ENCODE measurements at places on chromosomes 12 and 14. TPM values are rescaled to one million over a fixed set of nuclear protein-coding genes. Genes with fewer than 3 reads are reported as not detected.

The PTPRB gene
- total RNA-seq = 34.6 TPM

The SCAF11 gene
- total RNA-seq = 75.3 TPM

The ARHGAP9 gene
- total RNA-seq = 4.1 TPM

The LALBA gene
- not detected for total RNA-seq

The C12orf54 gene
- total RNA-seq = not detected

The TAS2R43 gene
- not detected for total RNA-seq

The PTPRR gene
- total RNA-seq = 0.19 TPM

The CLEC14A gene
- 28.8 TPM for total RNA-seq

DNA sequence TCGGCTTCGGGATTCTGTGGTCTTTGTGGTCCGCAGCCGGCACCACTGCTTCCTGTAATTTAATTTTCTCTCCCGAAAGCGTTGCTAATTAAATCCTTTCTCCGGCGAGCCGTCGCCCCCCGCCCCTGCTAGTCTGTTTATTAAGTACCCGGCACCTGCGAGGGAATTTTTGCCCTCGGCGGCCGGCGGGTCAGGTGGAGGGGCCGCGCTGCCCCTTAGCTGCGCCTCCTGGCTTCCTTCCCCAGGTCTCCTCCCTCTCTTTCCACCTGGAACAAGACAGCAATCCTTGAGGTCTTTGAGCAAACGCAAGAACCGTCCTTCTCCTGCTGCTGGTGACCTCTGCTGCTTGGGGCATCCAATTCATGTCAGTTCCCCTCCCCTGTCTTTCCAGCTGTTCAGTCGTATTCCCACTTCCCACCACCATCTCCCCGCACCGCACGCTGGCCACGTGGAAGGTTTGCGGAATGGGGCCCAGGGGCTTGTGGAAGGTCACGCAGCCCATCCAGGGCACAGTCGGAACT is 16.2 kb downstream of the ZDHHC22 start:
- no peak for DNase-seq

DNA sequence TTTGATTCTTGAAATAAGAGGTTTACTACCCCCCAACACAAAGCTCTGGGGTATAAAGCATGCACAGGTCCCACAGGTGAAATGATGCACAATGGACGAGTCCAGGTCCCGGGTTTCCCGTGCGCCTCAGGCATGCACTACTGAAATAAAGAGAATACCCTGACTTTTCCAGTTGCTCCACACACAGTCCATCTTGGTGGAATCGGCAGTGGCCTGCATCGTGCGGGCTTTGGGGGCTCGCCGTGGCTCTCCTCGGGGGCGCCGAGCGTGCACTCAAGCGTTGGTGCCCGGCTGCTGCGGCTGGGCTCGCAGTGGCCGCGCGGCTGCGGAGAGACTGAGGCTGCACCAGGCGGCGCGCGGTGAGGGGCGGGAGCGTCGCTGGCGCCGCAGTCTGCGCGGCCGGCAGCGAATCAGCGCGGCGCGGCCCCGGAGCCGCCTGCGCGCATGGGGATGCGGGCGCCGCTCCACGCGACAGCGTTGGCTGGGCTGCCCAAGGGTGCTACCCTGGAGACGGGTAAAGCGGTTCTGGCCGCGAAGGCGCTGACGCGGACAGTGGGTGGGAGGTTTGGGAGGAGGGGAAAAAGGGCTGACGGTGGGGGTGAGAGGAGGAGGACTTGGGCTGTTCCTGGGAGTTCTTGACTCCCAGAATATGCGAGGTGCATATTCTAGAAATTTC is 53.8 kb upstream of the CCDC175 start:
- no peak for DNase-seq

GRCh38 chr12:26473291-26473690 is 277.9 kb downstream of the SSPN start:
- no peak for DNase-seq

DNA sequence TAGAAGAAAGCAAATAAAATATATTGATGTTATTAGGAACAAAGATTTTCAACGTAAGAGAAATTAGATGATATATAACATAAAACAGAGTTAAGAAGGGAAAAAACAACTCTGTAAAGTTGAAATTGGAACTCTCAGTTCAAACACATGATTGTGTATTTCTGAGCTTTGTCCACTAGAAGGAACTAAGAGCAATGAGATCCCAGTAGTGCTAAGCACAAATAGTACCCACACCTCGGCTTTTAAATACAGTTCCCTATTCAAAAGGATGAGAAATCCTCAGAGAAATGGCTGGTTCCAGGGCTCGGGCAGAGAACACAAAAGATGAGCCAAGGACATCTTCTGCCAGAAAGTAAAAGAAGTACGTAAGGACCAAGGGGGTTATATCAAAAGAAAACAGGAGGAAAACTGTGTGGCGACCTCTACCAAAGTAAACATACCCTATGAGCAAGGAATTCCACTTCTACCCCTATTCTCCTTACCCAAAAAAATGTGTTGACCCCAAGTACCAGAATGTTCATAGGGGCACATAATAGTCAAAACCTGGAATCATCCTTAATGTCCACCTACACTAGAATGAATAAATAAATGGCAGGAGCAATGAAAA is 96.6 kb downstream of the SPTSSA start:
- DNase-seq = no peak

- DNase-seq = no peak
Measured at GRCh38 chr12:4472046-4472445, 26.4 kb upstream of the FGF6 start.

DNA sequence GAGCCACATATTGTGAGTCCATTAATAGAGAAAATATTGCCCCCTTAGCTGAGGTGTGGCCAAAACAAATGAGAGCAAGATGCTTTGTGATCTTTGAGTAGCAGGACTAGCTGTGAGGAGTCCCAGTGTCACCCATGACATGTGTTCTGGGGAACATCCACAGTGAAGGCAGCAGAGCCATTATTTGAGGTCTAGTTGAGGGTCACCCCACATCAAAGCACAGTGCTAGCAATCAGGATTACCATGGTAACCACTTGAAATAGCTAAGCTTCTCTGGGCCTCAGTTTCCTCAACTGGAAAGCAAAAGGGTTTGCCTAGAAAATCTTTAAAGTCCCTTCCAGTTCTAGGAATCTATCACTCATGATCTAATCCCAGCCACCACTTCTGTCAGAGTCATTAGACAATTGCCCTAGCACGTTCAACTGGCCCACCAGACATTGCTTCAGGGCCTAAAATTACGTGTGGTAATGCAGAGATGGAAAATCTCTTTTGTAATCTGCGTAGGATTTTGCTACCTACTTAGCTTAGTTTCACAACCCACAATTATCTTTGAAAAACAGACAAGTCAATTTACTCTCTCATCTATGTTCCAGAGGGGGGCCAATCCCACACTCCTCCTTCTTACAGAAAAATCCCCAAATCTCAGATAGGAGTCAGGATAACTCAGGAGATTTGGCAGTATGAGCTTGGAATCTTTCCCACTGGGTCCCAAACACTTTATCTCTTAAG is 251.2 kb upstream of the EGLN3 start:
- no peak for DNase-seq

DNA sequence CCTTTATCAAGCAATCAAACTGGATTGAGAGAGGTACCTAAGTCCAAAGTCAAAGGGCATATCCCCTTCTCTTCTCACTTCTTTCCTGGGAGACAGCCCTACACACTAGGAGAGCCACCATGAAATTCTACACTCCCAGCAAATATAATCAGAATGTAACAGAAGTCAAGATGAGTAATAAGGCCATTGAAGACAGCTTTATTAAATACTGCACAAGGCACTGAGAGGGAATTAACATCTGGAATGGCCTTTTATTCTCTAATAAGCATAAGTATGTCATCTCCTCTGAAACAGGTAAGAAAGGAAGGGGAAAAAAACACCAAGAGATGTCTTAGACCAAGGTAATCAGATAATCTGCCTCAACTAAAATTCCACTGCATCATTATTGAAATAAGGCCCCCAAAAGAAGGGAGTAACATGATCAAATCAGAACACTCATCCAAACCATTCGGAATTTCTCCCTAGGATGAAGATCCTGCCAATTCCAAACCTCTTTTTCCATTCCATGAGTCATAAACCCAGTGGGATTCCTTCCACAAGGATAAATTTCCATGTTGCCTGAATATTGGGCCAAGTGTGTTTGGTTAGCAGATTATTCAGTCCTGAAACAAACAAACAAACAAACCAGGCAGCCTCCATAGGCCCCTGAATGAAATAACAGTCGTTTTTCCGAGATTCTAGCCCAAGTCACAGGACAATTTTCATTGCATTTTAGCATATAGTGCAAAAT is 19.9 kb downstream of the SLC35F4 start:
- no peak for DNase-seq

GRCh38 chr14:25050269-25051150 is 563 bp upstream of the STXBP6 start:
- no peak for DNase-seq

DNA sequence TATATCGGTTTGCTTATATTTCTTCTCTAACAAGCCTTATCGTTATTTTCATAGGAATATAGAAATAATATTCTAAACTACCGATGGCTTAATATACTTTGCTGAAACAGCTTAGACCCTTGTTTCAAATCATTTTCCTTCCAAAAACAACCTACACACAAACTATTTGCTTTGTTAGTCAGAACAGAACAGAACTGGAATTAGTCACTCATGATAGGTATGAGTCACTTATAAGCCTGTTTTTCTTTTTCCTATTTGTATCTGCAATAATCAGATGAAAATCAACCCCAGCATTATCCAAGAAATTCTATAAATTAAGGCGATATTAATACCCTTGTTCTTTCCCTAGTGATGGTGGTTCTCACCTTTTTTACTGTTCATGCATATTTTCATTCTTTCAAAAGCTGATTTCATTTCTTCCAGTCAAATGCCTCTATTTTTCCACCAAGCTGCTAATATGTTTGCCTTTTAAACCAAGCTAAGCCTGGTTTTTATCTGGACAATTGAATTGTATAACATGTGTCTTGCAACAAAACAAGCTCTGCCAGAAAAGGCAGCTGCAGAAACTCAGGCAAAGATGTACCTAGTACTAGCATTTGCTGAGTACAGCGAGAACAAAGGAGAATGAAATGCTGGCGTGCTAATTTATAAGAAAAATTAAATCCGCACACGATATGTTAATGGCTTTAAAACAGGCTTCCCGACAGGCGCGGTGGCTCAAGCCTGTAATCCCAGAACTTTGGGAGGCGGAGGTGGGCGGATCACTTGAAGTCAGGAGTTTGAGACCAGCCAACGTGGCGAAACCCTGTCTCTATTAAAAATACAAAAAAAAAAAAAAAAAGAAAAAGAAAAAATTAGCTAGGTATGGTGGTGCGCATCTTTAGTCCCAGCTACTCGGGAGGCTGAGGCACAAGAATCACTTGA is 1418.2 kb downstream of the AACS start:
- DNase-seq = no peak

DNA sequence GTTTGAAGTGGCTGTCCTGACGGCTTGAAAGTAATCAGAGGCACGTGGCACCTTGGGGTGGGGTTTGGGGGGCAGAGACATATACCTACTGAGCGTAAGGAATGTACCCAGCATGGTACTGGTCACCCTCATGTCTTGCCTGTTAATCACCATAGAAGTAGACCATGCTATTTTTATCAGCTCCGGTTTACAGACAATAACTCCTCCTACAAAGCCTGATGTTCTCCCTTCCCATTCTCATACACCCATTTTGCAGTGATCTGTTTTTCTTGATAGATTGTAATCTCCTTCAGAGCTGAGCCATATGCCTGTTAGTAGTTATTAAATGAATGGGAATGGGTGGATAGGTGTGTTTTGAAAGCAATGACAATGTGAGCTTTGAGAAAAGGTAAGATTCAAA is 10.5 kb downstream of the EVL start:
- no peak for DNase-seq

- no peak for DNase-seq
Measured at GRCh38 chr12:55957106-55957859, 8.6 kb downstream of the PMEL start.

GRCh38 chr14:97688631-97689336 is 891.6 kb downstream of the VRK1 start:
- DNase-seq = no peak

DNA sequence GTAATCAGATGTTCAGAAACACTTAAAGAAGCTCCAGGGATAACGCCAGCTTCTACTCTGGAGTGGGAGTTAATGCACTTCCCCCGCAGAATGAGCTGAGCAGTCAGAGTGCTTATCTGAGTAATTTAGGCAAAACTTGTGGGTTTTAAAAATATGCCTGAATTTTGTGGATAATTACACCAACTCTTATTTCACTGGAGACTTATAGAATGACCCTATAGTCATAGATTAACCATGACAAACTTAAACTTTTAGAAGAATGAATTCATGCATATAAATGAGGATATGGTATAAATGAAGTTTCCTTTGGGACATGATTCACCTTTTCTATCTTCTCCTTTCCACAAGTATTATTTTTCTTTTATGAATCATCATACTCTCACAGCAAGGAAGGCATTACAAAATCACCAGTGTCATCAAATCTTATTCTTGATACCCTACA is 241.1 kb upstream of the FBXO33 start:
- no peak for DNase-seq

- DNase-seq = no peak
Measured at GRCh38 chr12:29957835-29958234, 174.1 kb upstream of the TMTC1 start.

DNA sequence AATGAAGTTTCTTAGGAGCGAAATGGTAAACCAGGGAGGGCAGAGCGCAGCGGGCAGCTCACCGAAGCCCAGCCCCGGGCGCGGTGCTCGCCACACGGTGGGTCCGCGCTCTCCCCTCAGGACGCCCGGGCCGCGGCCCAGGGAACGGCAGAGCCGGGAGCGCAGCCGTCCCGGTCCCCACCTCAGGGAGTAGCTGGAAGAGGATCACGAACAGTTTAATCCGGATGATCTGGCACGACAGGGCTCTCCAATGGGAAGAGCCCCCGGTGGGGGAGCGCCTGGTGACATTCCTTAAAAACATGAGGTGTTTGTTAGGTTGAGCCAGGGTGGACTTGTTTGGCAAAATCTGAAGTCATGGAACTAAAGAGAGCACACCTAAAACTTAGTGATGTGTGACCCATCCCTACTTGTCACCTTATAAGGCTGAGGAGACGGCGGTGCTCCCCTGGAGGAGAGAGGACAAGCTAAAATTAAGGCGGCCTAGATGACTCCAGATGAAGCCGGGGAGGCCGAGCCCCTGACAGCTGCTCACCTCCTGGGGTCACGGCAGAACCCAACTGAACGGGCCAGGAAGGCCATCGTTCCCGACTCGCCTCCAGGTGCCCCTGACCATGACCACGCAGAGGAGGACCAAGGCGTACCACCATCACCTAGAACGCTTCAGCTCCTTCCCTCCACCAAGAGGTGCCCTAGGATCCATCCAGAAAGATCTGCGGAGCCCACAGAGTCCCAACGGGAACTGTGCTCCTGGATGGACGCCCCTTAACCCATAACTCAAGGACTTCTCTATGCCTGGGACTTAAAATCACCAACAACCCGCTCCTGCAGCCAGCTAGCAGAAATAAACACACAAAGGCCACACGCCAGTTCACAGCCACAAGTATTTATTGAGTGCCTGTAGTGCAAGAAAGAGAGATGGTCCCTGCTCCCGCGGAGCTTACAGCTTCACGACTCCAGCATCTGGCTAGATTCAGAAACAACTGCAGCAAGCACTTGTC is 866 bp upstream of the PITPNM2 start:
- DNase-seq = no peak

GRCh38 chr14:60102389-60102788 is 10.7 kb downstream of the PCNX4 start:
- DNase-seq = no peak

All from Right ventricle myocardium superior (tissue), 1 donor.